ENCODE measurements at places on chromosomes 16 and 17.

GRCh38 chr17:35376245-35376644 lies 2.8 kb upstream of the SLFN11 start:
- no peak for DNase-seq

DNA sequence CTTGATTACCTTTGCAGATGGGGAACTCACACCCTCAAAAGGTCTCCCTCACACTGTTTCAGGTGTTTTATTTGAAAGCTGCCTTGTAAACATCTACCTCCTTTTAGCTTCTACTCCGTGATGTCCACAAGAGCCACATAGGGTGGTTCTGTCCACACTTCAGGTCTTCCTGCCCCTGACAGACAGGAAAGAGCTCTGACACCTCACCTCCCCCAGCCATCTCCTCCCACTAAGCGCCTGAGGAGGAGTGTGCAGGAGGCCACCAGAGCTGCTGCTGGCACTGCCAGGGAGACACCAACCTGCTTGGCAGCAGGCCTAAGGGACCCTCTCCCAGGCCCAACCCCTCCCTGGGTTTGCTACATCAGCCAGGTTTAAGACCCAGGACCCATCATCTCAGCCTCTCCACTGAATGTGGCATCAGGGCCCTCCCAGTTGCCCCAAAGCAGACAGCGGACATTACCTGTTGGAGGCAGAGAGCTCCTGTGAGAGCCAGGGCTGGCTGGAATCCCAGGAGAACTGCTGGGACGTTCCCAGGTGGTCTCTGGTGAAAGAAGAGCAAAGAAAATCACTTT lies 76.4 kb upstream of the RCVRN start:
- no peak for DNase-seq

- no peak for DNase-seq
Measured at GRCh38 chr17:82659886-82660285, 11.6 kb upstream of the WDR45B start.

- peak; percentile 16 for DNase-seq
Measured at GRCh38 chr16:21608639-21609328, 9.4 kb downstream of the METTL9 start.

DNA sequence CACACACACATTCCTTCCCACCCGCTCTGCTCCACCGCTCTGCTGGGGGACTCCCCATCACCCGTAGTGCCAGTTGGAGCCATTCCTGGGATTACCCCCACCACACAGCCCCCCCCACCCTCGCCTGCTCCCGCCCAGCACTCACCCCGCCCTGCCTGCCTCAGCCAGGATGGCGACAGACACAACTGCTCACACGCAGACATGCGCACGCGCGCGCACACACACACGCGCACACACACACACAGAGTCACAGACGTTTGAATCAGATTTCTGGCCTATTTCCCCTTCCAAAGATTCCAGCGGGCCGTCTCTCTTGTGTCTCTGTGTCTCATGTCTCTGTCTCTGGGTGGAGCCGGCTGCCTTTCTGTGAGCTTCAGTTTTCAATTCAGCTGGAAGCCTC lies 4.4 kb downstream of the CACNA1G start:
- DNase-seq, result no peak

- no peak for DNase-seq
Measured at GRCh38 chr17:60141111-60142018, 8.4 kb upstream of the CA4 start.

DNA sequence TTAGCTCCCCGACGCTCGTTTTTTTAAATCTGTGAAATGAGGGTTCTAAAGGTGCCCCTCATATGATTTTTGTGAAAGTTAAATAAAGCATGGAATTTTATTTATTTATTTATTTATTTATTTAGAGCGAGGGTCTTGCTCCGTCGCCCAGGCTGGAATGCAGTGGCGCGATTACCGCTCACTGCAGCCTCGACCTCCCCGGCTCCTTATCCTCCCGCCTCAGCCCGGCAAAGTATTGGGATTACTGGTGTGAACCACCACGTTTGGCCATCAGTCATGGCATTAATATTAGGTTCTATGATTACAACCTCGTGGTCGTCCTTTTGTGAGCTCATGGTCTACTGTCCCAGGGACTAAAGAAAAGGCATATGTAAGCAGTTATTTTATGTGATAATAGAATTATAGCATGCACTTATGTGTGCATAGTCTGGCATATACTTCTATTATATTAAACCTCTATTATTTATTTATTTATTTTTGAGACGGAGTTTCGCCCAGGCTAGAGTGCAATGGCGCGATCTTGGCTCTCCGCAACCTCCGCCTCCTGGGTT lies 557 bp upstream of the LUC7L start:
- DNase-seq, result no peak
